Heart right ventricle (tissue), 16 donors: ENCODE measurements at places on chromosomes 1 and 21. TPM values are rescaled to one million over a fixed set of nuclear protein-coding genes. Genes with fewer than 3 reads are reported as not detected.

The PPM1J gene
- total RNA-seq = 11.0 TPM

The SERTAD4 gene
- 1.5 TPM for total RNA-seq

The LCE1B gene
- not detected for total RNA-seq

The EFNA3 gene
- 0.37 TPM for total RNA-seq

GRCh38 chr1:244094880-244095528 is 43.9 kb downstream of the ZBTB18 start:
- no peaks in the 10 kb centered on the region for H3K36me3 ChIP-seq
- no peak for DNase-seq
- no peak overlapping the region for H3K27ac ChIP-seq
- no peaks in the 10 kb centered on the region for H3K4me1 ChIP-seq

GRCh38 chr1:186849826-186850225 is 21.1 kb downstream of the PLA2G4A start:
- no peak for DNase-seq
- no peaks in the 10 kb centered on the region for H3K36me3 ChIP-seq
- H3K27ac ChIP-seq = no peak overlapping the region

DNA sequence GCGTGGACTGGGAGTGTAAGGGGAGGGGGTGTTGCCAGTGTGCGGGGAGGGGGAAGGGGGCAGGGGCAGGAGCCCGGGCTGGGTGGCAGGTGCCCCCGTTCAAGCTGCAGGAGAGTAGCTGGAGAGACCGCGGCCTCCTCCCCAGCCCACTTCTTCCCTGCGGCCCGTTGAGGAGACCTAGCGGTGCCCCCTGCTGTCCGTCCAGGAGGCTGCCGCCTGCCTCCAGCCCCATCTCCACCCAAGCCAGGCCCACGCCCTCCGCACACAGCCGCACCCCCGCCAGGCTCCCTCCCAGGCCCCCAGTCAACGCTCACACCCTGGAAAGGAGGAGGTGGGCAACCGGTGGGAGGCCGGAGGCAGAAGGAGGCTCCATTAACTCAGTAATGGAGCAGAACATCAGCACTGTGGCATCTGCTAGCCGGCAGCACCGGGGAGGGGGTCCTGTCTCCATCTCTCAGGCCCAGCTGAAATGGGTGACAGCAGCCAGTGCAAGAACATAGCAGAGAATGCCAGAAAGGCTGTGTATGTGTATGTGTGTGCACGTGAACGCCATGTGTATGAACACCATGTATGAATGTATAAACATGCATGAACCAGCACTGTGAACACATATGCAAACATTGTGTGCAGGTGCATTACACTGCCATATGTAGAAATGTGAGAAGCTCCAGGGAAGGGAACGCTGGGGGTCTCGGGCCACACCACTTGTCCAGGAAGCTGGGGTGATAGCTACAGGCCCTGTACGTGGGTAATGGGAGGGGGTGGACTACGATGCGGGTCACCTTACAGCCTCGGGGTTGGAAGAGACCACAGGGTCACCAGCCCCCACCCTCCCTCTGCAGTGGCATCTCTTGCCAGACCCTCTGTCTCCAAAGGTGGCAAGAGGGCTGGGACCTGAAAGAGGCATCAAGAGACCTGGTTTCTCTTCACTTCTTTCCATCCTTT is 84.6 kb downstream of the SYT2 start:
- peaks cover 37% of the 10 kb centered on the region for H3K4me1 ChIP-seq
- peak overlapping the region; percentile 30 for H3K27ac ChIP-seq
- H3K36me3 ChIP-seq = no peaks in the 10 kb centered on the region

DNA sequence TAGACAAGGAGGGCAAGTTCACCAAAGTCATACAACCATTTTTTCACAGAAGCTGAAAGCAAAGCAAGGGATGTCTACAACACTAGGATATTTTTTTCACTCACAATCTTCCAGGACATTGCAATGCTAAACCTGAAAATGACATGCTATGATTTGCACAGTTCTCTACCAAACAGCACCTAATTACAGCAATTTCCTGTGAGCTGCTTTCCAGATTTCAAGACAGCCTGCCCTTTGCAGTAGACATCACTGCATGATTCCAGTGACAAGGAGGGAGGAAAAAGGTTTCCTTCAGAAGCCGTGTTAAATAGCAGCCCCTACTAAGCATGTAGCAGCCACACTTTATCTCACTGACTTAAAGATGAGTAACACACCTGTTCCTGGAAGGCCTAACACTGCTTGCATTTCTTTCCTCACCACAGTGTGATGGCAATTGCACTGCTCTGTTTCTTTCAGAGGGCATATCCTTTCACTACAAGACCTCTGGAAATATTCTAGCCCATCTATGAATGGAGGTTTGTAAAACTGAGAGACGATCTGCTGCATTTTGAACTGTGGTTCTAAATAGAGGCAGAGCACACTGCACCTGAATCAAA is 97.1 kb downstream of the DUSP10 start:
- no peaks in the 10 kb centered on the region for H3K27me3 ChIP-seq
- no peak for DNase-seq
- no peaks in the 10 kb centered on the region for H3K4me1 ChIP-seq
- H3K36me3 ChIP-seq = no peaks in the 10 kb centered on the region
- peak overlapping the region; percentile 6 for H3K27ac ChIP-seq

DNA sequence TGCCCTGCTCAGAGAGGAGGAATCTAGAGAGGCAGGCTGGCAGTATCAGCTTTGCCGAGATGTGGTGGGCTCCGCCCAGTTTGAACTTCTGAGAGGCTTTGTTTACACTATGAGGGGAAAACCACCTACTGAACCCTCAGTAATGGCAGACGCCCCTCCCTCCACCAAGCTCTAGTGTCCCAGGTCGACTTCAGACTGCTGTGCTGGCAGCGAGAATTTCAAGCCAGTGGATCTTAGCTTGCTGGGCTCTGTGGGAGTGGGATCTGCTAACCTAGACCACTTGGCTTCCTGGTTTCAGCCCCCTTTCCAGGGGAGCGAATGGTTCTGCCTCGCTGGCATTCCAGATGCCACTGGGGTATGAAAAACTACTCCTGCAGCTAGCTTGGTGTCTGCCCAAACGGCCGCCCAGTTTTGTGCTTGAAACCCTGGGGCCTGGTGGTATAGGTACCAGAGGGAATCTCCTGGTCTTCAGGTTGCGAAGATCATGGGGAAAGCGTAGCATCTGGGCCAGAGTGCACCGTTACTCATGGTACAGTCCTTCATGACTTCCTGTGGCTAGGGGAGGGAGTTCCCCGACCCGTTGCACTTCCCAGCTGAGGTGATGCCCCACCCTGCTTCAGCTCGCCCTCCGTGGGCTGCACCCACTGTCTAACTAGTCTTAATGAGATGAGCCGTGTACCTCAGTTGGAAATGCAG is 43.6 kb downstream of the C21orf91 start:
- no peak overlapping the region for H3K27ac ChIP-seq
- no peaks in the 10 kb centered on the region for H3K27me3 ChIP-seq
- no peaks in the 10 kb centered on the region for H3K36me3 ChIP-seq
- H3K4me3 ChIP-seq = no peak overlapping the region

- no peaks in the 10 kb centered on the region for H3K27me3 ChIP-seq
- no peaks in the 10 kb centered on the region for H3K4me1 ChIP-seq
- no peak for DNase-seq
- H3K27ac ChIP-seq = no peak overlapping the region
- H3K4me3 ChIP-seq = no peak overlapping the region
- no peaks in the 10 kb centered on the region for H3K36me3 ChIP-seq
These were observed 162.4 kb upstream of the PTBP2 start for GRCh38 chr1:96559181-96559580.

DNA sequence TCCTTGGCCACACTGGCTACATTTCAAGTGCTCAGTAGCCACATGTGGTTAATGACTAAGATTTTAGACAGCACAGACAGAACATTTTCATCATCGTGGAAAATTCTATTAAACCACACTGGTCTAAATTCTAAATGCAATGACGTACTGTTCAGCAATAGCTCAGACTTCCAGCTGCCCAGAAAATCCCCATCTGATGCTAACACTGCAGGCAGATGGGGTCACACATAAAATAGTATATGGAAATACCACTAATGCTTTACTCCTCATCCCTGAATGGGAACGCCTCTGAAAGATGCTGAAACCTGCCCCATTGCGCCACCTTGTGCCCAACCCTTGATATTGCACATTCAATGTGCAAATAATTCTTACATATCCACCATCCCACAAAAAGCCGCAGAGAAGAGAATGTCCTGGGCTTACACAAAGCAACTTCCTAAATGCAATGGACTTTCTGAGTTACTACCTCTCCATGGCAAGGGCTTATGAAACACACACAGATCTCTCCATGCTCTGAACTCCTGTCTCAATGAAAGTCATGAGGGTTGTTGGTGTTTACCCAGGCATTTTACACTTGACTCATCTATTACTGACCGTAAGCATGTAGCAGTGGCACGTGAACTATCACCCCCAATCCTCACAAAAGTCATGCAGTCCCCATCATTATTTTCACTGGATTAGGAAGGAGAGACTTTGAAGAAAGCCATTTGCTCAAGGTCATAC is 20.3 kb upstream of the SLC5A9 start:
- H3K36me3 ChIP-seq = no peaks in the 10 kb centered on the region
- DNase-seq = peak; percentile 57
- H3K27ac ChIP-seq = no peak overlapping the region
- no peak overlapping the region for H3K4me3 ChIP-seq
- no peaks in the 10 kb centered on the region for H3K4me1 ChIP-seq
- peaks cover 9% of the 10 kb centered on the region for H3K27me3 ChIP-seq

DNA sequence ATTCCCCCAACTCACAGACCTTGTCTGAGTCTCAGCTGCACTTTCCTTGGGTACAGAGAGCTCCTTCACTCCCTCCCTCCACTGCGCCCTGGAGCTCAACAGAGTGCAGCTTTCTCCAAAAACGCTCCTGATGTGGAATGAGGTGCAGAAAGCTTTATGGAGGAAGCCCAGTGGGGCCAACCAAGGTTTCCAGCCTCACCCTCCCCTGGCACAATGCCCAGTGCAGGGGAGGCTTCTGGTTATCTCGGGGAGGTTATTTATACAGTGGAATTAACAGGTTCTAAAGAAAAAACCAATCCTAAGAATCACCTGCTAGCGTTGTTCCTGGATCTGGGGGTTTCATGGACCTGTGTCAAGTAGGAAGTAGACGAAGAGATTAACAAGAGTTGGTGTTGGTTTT is at the start of gene ITLN1:
ITLN1 (minus strand) TSS at position 139 of the 400 bp plus-strand sequence. CDS start 303 bp downstream, outside the sequence.
- H3K4me1 ChIP-seq = no peaks in the 10 kb centered on the region
- no peak within 1 kb of the TSS for H3K4me3 ChIP-seq
- no peaks in the 10 kb centered on the region for H3K36me3 ChIP-seq
- H3K27ac ChIP-seq = no peak within 1 kb of the TSS
- DNase-seq = no peak

DNA sequence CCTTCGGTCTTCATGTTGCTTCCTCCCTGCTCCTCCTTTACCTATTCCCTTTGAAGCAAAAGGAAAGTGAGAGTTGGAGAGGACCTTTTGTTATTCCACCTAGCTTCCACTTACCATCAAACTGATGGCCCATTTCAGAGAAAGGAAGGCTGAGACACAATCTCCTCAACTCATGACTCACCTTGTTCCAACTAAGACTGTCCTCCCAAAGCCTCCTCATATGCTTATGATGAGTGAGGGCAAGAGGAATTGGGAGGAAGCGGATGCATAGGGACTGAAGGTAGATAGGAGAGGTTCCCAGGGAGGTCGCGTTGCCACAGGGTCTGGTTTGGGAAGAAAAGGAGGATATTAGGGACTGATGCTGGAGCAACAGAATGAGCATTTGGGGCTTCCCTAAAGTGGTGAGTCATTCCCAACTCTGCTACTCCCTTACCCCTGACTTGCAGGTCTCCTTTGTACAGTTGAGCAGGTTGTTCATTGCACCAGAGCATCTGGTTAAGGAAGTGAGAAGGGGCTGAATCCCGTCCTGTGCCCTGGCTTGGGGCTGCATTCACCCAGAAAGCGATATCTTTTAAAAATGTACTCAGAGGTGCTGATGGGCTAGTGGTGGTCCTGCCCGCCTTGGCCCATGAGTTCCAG is 35.0 kb downstream of the LGR6 start:
- no peaks in the 10 kb centered on the region for H3K27me3 ChIP-seq
- H3K36me3 ChIP-seq = no peaks in the 10 kb centered on the region
- no peak overlapping the region for H3K4me3 ChIP-seq
- no peak overlapping the region for H3K27ac ChIP-seq
- no peak for DNase-seq

DNA sequence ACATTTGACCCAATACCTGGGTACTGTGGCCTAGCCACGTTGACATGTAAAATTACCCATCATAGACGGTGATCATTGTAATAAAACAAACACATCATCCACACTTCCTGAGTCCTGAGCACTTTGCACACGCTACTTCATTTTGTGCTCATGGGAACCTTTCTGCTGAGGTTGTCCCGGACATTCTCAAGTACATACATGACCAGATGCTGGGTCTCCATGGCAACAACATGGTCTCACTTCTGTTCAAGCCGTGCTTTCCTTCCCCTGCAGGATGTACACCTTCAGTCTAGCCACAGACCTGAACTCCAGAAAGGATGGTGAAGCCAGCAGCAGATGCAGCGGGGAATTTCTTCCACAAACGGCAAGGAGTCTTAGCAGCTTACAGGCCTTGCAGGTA is 22.7 kb downstream of the UBASH3A start:
- DNase-seq = no peak
- no peak overlapping the region for H3K4me3 ChIP-seq
- no peaks in the 10 kb centered on the region for H3K4me1 ChIP-seq
- no peaks in the 10 kb centered on the region for H3K27me3 ChIP-seq
- no peak overlapping the region for H3K27ac ChIP-seq

DNA sequence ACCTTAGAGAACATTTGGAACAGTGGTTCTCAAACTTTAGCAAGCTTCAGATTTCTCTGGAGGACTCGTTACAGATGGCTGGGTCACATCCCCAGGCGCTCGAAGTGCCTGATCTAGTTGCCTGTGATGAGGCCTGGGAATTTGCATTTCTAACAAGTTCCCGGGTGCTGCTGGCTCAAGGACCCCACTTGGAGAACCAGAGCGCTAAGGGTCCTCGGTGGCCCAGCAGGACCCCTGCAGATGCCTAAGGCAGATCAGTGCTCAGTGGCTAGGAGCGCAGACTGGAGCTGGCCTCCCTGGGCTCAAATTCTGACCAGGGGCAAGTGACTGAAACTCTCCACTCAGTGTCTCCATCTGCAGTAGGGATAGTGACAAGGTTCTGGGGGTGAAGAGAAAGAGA is 208.2 kb downstream of the DYRK1A start:
- no peaks in the 10 kb centered on the region for H3K36me3 ChIP-seq
- H3K4me3 ChIP-seq = no peak overlapping the region
- H3K27me3 ChIP-seq = no peaks in the 10 kb centered on the region
- H3K27ac ChIP-seq = no peak overlapping the region

- H3K27me3 ChIP-seq = no peaks in the 10 kb centered on the region
- DNase-seq = no peak
- H3K4me1 ChIP-seq = peaks cover 18% of the 10 kb centered on the region
- H3K27ac ChIP-seq = no peak overlapping the region
These were observed 5.4 kb downstream of the CDKN2C start for GRCh38 chr1:50975436-50975835.
